Left ventricle myocardium inferior (tissue), 1 donor: ENCODE measurements at places on chromosomes 13 and 19. TPM values are rescaled to one million over a fixed set of nuclear protein-coding genes. Genes with fewer than 3 reads are reported as not detected.
A peak's percentile ranks its signal among the peaks of the same experiment; 100 is the strongest.

GRCh38 chr19:54010474-54010873 is 19.0 kb downstream of the CACNG6 start:
- DNase-seq = no peak

DNA sequence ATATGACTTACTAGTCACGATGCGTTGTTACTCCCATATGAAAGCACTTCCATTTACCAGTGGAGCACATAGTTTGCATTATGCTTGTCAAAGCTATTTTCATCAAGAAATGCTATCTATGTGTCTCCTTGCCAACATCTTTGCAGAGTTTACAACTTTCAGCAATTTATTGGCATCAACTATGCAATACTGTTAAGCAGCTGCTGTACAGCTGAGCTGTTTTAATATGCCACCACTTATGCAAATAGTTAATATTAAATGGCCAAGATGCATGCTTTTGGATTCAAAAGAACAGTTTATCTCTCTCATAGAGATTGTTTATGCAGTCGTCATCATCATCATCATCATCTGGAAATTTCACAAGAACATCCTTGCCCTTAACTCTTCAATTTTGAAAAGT is 67.9 kb upstream of the KLF5 start:
- DNase-seq = no peak

DNA sequence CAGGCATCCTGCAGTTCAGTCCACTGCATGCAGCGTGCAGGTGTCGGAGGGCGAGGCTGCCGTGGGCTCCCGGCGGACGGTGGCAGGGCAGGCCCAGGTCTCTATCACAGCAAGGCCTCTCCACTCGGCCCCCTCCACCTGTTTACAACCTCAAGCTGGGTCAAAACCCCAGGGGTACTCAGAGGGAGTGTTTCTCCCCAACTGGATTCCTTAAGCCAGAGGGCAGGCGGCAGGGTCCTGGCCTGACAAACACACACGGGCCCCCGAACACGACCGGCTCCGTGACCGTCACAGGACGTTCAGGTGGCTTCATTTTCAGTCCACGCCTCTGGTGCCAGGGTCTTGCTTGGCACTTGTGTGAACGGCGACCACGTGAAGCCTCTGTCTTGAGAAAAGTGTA is 23.5 kb downstream of the RASA3 start:
- no peak for DNase-seq

- peak; percentile 92 for DNase-seq
Measured at GRCh38 chr19:49850487-49851342, at the start of gene PTOV1. Gene PTOV1 (plus strand): TSS chr19:49851159.

Gene EML2
- total RNA-seq = 48.4 TPM

DNA sequence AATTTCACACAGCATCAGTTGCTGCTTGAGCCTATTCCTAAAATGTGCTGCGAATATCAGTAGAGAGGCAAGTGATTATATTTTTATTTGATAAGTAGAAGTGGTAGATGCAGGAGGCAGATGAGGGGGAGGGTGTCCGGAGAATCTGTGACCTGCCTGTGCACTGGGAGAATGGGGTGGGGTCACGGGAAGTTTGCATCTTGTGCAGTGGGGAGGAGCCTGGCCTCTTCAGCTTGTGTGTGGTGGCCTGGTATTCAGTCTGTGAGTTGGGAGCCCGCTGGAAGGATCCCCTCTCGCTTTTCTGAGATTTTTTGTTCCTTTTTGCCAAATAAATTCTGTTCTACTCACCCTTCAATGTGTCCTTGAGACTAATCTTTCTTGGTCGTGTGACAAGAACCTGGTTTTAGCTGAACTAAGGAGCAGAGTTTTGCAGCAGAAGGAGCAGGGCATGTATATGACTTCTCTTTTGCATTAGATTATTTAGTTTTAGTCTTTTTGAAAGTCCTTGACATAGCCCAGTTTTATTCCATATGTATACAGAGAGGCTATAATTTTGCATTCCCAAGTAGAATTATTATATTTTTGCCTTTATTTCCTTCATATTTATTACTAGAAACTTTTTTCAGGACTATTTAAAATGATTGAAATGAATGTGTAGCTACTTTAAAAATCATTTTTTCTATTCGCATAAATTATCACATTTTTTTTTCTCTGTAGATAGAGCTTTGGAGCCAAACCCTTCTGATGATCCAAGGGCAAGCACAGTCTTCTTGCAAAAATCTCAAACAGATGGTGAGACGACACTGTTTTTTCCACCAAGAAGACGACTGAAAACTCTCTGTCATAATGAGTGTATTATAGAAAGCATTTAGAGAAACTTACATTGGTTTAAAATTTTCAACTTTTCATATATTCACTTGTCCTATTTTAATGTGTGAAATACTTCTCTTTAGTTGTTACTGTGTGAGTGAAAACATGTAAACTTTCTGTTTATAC is 1257.2 kb downstream of the UQCRFS1 start:
- no peak for DNase-seq

Gene IRGC
- total RNA-seq = not detected

Gene ADGRE3
- total RNA-seq = not detected

DNA sequence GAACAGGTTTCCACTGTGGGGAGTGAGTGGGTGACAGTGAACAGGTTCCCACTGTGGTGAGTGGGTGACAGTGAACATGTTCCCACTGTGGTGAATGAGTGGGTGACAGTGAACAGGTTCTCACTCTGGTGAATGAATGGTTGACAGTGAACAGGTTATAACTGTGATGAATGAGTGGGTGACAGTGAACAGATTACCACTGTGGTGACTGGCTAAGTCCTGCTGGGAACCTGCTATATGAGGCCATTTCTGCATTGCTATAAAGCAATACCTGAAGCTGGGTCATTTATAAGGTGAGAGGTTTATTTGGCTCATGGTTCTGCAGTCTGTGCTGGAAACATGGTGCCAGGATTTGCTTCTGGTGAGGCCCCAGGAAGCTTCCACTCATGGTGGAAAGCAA is 637.1 kb downstream of the UQCRFS1 start:
- DNase-seq = no peak

- DNase-seq = no peak
Measured at GRCh38 chr19:46391296-46392251, 21.8 kb downstream of the CCDC8 start.

DNA sequence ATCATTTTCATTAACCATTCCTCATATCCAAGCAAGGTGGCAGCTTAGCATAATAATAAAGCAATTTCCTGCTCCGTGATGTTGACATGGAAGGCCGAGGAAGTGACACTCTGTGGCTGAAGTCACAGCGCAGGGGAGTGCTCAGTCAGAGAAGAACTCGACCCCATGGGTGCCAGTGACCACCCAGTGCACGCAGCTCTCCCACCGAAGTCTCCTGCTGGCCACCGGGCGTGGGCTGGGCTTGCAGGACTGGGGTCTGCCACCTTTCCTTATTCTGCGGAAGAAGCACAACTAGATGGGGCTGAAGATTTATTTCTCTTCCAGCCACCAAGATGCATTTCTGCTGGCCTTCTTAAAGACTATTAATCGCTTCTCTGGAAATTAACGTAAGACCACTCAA is 132.1 kb upstream of the SPACA7 start:
- no peak for DNase-seq

- no peak for DNase-seq
Measured at GRCh38 chr13:92590503-92590908, 636.1 kb upstream of the GPC6 start.

Gene CLDN10
- total RNA-seq = not detected

Gene TUBA3C
- not detected for total RNA-seq

DNA sequence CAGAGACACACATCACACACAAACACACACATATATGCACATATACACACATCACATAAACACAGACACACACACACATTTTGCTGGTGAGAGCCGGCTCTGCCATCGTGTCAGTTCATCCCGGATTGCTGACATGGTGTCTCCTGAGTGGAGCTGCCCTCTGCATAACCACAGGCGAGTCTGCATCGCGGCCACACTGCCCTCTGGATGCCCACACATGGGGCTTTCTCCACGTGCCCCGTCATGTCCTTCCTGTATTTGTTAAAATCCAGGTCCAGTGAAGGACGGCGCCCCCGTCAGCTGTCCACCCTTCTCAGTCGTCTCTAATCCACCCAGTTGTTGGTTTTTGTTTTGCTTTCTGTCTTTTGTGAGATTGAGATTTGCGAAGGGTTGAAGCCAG is 52.6 kb upstream of the F7 start:
- DNase-seq = no peak

DNA sequence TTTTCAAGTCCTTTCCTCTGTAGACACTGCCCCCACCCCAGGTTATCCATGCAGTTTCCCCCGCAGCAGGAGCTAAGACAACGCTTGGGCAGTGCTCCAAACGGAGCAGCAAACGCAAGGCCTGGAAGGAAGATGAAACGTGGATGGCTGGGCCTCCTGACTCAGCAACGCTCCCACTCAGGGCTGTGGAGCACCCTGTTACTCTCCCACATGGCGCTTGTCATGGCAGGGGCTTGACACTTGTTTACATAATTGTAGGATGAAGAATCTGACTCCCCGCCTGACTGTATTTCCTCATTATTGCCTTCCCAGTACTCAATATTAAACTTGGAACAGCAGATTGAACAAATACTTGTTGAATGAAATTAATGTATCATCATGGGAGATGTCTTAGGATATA is 799 bp upstream of the C1QTNF9B start:
- no peak for DNase-seq
